ENCODE measurements at places on chromosomes 7 and 10.
A peak's percentile ranks its signal among the peaks of the same experiment; 100 is the strongest.

GRCh38 chr10:125765835-125766234, 9.8 kb downstream of the MMP21 start:
- no peak for DNase-seq

GRCh38 chr7:80934321-80934720, 15.5 kb upstream of the SEMA3C start:
- no peak for DNase-seq

GRCh38 chr10:16049782-16050181, 189.5 kb upstream of the MINDY3 start:
- DNase-seq, result no peak

DNA sequence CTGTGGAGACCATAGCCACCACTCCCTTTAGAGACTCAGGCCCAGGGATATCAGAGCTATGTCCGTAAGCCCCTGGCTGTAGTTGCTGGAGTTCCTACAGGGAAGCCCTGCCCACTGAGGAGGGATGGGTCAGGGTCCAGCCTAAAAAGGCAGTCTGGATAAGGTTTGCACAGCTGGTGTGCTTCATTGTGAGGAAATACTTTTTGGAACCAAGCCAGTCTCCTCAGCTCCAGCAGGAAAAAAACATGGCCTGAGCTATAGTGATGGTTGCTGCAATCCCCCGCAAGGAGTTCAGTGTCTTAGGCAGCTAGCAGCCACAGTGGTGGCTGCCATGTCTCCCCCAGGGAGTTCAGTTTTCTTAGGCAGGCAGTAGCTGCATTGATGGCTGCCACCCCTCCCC, 52.6 kb upstream of the CYP2C8 start:
- DNase-seq, result no peak

DNA sequence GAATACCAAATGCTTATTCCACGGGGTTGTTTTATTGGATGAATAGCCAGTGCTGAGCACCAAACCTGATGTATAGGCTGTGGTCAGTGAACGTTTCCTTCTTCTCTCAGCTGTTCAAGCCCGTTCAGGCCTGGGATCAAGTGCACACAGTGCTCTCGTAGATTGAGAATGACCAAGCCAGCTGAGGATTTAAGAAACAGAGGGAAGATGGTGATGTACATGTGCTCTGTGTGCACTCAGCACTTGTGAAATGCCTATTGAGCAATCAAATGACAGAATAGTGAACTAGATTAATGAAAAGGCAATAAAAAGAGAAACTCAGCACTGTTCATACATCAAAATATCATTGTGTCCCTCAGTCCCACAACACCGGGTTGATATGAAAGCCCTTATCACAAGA, 302.5 kb downstream of the BMPER start:
- DNase-seq, result no peak

- DNase-seq, result no peak
Measured at GRCh38 chr10:81548160-81548559, 326.8 kb upstream of the NRG3 start.

GRCh38 chr7:39816462-39817060, 133.5 kb upstream of the CDK13 start:
- no peak for DNase-seq

GRCh38 chr7:5435291-5436002, 11.8 kb upstream of the TNRC18 start:
- DNase-seq, result no peak

DNA sequence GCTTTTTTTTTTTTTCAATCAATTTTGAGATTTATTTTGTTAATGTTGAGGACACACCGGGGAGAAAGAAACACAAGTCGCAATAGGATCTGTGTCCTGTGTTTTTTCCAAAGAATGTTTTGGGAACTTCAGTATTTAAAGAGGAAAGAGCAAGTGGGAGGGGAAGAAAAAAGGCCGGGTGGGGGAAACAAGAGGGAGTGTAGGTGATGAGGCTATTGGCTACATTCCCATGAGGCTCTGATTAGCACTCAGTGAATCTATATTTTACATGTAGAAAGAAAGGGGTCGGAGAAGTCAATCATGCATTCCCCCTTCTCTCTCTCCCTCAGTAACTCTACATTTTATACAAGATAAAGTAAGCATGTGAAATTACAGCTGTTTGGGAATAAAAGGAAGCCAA, 4.1 kb downstream of the ZNF680 start:
- DNase-seq, result no peak

DNA sequence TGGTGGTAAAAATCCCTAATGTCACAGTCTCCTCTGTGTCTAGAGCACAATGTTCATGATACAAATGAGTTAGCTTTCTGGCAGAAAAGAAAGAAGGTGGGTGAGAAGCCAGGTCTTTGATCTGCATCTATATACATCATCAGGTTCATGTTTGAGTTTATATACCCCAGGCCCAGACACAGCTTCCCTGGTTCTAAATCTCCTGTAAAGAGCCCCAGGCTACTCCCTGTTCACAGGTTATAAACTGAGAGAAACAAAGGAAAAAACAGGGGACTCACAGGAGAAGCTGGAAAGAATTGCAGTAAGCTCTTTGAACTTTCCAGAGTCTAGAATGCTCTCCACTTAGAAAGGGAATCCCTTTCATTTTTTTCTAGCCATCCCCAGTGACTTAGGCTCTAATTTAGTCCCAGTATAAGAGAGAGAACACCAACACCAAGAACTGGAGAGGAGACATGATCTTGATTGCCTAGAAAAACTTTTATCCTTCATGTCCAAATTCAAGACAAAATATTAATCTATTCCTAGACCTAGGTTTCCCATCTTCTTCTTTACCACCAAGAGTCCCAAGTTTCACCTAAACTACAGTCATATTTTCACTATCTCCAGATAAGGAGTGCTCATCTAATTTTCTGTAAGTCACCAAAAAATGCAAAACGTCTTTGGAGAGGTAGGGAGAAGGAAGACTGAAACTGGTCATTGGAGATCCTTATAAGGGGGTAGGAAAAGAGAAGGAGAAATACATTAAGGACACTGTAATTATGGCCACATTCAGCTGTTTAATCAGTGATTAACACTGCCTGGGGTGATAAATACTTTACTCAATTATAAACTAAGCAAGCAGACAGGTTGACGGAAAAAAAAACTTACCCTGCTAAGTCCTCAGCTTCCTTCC, 469 bp downstream of the MSS51 start:
- DNase-seq, result no peak

DNA sequence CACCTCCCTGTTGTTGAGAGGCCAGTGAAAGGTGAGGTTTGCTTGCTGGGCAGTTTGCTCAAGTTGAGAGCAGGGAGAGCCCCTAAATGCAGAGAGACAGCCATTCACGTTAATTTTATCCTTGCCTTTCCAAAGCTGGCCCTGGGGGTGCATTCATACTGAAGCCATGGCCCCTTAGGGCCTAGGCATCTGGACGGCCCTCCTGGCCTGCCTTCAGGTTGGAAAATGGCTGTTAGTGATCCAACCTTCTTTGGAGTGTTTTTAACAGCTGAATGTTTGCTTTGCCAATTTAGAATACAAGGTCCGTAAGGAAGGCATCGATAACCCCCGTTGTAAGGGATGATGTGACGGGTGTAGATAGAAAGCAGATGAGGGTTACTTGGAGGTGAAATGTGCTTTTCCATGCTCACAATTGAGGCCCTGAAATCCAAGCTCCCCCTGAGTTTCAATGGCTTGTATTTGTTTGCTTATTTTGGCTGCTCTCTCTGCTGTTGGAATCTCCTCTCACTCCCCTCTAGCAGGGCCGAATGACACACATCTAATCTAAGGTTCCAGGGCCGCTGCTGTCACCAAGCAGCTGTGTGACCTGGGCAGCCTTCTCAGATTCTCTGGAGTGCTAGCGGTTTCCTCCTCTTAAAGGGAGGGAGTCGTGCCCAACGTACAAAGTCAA, 171.6 kb upstream of the MKI67 start:
- DNase-seq, result no peak

- no peak for DNase-seq
Measured at GRCh38 chr7:159143780-159144757, 598 bp downstream of the VIPR2 start.

DNA sequence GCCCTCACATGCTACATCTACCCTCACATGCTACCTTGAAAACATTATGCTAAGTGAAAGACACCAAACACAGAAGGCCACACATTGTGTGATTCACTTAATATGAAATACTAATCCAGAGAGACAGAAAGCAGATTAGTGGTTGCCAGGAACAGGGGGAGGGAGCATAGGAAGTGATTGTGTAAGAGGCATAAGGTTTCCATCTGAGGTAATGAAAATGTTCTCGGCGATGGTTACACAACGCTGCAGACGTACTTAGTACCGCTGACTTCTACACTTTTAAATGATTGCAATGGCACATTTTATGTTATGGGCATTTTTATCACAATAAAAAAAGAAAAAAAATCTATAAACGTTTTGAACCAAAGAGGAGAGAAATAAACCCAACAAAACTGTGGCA, 742.3 kb downstream of the TYW1 start:
- DNase-seq, result no peak

GRCh38 chr7:38330861-38331621, 57.6 kb upstream of the TARP start:
- DNase-seq, result peak; percentile 62

DNA sequence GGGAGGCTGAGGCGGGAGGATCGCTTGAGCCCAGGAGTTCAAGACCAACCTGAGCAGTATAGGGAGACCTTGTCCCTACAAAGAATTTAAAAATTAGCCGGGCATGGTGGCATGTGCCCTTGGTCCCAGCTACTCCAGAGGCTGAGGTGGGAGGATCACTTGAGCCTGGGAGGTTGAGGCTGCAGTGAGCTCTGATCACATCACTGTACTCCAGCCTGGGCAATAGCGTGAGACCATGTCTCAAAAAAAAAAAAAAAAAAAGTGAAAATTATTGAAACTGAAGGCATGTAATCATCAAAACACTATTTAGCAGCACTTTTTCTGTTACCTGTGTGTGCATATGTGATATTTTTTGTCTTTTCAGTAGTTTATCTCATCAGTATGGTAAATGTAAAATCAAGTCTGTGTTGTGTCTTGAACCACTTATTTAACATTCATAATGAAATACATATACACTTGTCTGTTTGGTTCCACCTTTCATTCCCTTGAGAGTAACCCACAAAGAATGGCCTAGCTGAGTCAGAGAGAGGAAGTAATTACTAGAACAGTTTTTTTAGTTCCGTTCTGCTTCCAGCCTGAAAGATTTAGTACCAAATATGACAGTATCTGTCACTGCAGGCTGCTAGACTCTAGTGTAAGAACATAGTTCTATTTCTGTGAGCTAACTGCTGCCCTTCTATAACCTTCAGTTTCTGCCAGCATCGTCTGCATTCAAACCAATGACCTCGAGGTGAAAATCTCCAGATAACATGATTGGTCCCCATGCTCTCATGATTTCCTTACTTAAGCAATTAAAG, 68.6 kb downstream of the MMRN2 start:
- peak; percentile 92 for DNase-seq

DNA sequence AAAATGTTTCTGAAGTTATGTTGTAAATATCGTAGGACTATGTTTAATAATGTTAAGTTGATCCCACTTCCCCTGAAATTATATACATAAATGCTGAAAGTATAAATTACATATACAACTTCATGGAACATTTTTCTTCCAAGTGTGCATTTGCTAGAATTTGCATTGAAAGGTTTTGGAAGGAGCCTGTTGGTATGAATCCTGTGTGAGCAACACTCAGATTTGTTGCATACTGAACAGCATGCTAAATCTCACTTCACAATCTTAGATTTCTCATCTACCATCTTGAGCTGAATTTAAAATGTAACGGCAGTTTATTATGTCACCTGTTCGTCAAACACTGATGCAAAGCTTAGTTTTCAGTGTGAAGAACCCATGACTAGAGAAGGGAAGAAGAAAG, 172.6 kb downstream of the MALRD1 start:
- DNase-seq, result no peak

DNA sequence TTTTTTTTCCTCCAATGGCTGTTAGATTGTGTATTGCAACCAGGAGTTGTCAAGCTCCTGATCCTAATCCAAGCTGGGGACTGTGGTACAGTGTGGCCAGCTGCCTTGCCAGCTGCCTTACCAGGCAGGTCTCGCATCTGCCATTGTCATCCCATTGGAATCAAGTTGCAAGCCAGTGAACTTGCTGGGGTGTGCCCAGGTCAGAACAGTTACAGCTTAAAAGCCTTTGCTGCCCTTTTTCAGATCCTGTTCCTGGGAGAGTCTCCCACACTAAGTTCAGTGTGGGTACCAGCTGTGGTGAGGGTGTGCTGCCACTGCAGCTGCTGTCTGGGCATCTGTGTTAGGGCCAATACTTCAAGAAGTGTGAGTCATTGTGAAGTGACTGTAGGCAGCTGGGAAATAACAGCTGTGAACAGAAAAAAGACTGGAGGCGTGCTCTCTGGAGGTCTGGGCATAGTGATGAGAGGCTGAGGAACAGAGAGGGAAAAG, 72.8 kb downstream of the CCNY start:
- DNase-seq, result peak; percentile 69

- no peak for DNase-seq
Measured at GRCh38 chr7:38600741-38601140, 30.4 kb downstream of the AMPH start.

DNA sequence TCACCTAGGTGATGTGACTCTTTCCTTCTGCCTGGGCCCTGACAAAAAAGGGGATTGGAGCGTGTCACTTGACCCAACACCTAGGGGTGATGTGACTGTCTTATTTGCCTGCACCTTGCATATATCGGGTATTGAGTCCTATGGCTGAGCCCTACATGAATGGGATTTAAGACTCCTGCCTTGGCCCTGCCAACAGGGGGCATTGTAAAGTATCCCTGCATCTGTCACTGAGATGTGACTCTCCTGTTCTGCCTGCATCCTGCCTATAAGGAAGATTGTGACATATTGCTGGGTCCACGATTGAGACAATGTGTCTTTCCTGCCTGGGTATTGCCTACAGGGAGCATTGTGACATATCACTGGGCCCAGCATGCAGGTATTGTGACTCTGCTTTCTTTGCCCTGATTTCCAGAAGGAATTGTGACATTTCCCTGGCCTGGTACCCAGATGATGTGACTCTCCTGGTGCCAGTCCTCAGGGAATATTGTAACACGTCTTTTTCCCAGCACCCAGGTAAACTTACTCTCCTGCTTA, 14.2 kb upstream of the ZNF107 start:
- no peak for DNase-seq

- no peak for DNase-seq
Measured at GRCh38 chr10:99328579-99329303, 415 bp upstream of the CNNM1 start.

- DNase-seq, result no peak
Measured at GRCh38 chr10:105968666-105969065, 1195.8 kb downstream of the SORCS1 start.

DNA sequence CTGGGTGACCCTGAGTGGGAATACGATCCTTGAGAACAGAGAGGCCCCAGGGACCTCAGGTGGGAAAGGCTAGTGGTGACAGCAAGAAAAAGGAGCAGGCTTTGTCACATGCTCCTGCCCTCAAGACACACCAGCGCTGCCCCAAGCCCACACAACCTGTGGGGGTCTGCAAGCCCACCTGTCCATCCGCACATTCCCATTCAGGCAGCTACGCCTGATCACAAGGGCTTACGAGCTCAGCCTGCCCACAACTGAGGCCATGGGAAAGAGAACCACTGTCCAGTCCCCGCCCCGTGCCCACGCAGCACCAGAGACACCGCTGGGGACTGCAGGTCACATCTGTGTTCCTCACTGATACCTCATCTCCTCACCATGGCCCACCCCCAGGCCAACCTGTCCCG, 26.7 kb downstream of the EBF3 start:
- no peak for DNase-seq

- no peak for DNase-seq
Measured at GRCh38 chr10:70458329-70459060, 17.0 kb upstream of the NODAL start.
